ENCODE measurements at places on chromosomes 4 and X. TPM values are rescaled to one million over a fixed set of nuclear protein-coding genes. Genes with fewer than 3 reads are reported as not detected.

DNA sequence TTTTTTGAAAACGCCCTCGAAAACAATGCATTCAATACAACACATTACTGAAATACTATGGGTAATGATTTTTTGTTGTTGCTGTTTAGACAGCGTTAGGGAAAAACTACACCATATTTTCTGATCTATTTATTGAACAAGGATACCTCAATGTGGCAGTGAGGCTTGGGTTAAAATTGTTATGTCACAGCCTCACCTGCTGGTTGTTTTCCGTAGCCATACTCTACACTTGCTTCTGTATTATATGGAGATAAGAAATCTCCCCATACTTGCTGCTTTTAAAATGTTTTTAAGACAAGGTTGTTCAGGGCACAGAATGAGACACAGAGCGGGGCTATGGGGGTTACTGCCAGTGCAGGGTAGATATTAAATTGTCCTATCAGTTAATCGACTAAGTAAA is 221.6 kb upstream of the FTHL17 start:
- H3K4me1 ChIP-seq: no peaks in the 10 kb centered on the region
- no peak for DNase-seq
- H3K27me3 ChIP-seq: no peaks in the 10 kb centered on the region
- no peaks in the 10 kb centered on the region for H3K36me3 ChIP-seq
- H3K27ac ChIP-seq: no peak overlapping the region
- no peak overlapping the region for H3K4me3 ChIP-seq

DNA sequence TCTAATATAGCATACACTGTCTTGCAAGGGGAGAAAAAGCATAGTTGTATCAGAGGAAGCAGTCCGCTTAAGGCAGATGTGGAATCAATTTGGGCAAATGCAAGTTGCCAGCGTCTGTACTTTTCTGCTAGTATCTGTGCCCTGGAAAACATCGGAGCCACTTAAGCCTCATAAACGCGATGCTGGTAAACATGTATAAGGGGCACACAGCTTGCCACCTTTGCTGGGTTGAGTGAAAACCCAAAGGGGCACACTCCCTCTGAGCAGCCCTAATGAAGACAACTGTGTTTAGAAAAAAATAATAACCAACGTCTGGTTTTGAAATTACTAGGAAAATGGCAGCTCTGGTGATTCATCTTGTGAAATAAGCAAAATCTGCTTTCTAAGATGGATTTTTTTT is 24.3 kb downstream of the SMIM20 start:
- no peaks in the 10 kb centered on the region for H3K27me3 ChIP-seq
- H3K27ac ChIP-seq: no peak overlapping the region
- no peaks in the 10 kb centered on the region for H3K36me3 ChIP-seq
- H3K4me1 ChIP-seq: no peaks in the 10 kb centered on the region

GRCh38 chr4:84855774-84856173 is 110.7 kb downstream of the WDFY3 start:
- H3K4me3 ChIP-seq: no peak overlapping the region
- H3K36me3 ChIP-seq: peaks cover 17% of the 10 kb centered on the region
- no peaks in the 10 kb centered on the region for H3K27me3 ChIP-seq
- no peak for DNase-seq
- H3K4me1 ChIP-seq: no peaks in the 10 kb centered on the region
- no peak overlapping the region for H3K27ac ChIP-seq

DNA sequence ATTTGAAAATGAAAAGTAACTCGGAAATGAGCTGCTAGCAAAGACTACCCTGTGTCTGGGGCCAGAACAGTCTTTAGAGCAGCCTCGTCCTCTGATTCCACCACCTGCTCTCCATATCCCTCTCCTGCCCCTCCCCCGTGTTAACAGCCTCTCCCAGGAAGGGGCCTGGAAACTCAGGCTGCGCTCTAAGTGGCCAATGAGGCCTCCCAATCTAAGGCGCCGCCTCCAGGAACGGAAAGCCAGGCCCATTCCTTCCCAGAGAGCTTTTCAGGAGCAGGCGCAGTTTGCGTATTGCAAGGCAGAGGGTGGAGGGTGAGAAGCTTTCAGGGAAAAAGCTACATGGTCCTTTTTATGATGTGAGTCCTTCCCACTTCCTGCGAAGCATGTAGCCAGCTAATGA is 31.2 kb downstream of the RS1 start:
- no peak overlapping the region for H3K27ac ChIP-seq
- DNase-seq: no peak
- no peaks in the 10 kb centered on the region for H3K27me3 ChIP-seq
- H3K36me3 ChIP-seq: no peaks in the 10 kb centered on the region
- H3K4me3 ChIP-seq: no peak overlapping the region

- peaks cover 86% of the 10 kb centered on the region for H3K4me1 ChIP-seq
- no peak overlapping the region for H3K4me3 ChIP-seq
- H3K27ac ChIP-seq: peak overlapping the region; percentile 26
- peaks cover 11% of the 10 kb centered on the region for H3K36me3 ChIP-seq
- H3K27me3 ChIP-seq: no peaks in the 10 kb centered on the region
These were observed 5.9 kb downstream of the ADD1 start for GRCh38 chr4:2849267-2850152.

GRCh38 chr4:146957237-146957636 is 11.6 kb upstream of the TTC29 start:
- no peak overlapping the region for H3K4me3 ChIP-seq
- no peaks in the 10 kb centered on the region for H3K4me1 ChIP-seq
- H3K27ac ChIP-seq: no peak overlapping the region
- no peaks in the 10 kb centered on the region for H3K36me3 ChIP-seq
- no peak for DNase-seq

DNA sequence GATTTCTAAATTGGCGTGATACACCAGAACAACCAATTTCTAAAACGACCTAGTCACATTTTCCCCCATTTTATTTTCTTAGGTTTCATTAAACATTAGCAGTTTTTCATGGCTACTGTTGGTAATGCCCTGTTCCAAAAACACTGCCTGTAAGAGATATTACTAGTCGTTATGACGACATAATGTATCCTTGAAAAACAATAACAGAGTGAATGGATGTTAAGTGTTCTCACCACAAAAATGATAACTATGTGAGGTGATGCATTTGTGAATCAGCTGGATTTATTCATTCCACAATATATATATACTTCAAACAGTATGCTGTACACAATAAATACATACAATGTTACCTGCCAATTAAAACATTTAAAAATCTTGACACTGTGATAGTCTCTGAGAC is 1147.6 kb upstream of the PCDH10 start:
- no peak overlapping the region for H3K27ac ChIP-seq
- no peak for DNase-seq
- no peaks in the 10 kb centered on the region for H3K36me3 ChIP-seq
- no peaks in the 10 kb centered on the region for H3K27me3 ChIP-seq
- H3K4me1 ChIP-seq: no peaks in the 10 kb centered on the region

- H3K4me1 ChIP-seq: no peaks in the 10 kb centered on the region
- no peak overlapping the region for H3K4me3 ChIP-seq
- no peaks in the 10 kb centered on the region for H3K27me3 ChIP-seq
- DNase-seq: no peak
- H3K27ac ChIP-seq: no peak overlapping the region
These were observed 130.1 kb upstream of the TECRL start for GRCh38 chr4:64539234-64539849.

DNA sequence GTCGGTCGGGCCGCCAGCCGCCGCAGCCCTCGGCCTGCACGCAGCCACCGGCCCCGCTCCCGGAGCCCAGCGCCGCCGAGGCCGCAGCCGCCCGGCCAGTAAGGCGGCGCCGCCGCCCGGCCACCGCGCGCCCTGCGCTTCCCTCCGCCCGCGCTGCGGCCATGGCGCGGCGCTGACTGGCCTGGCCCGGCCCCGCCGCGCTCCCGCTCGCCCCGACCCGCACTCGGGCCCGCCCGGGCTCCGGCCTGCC is 213 bp downstream of the NFKB1 start:
- DNase-seq: no peak
- peak overlapping the region; percentile 98 for H3K27ac ChIP-seq
- H3K4me1 ChIP-seq: peaks cover 45% of the 10 kb centered on the region
- no peaks in the 10 kb centered on the region for H3K27me3 ChIP-seq

DNA sequence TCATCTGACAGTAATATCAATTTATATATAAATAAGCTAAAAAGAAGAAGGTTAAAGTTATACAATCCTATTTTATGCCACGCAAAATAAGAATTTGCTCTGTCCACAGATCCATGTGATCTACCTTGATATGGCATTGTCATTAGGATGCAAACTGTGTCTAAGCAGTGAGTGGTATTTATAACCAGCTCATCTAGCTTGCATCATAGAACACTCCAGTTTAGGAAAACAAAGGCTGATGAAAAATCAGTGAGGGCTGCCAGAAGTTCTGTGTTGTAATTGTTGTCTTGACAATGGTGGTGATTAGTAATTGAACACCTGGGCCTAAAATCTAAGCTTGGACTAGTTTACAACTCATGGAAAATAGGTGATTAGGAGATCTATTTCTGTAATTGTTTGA is 111.0 kb downstream of the CPE start:
- H3K4me1 ChIP-seq: no peaks in the 10 kb centered on the region
- no peak for DNase-seq
- no peaks in the 10 kb centered on the region for H3K36me3 ChIP-seq
- no peak overlapping the region for H3K27ac ChIP-seq
- H3K4me3 ChIP-seq: no peak overlapping the region

GRCh38 chr4:9893329-9894108 is 112.1 kb downstream of the DRD5 start:
- no peaks in the 10 kb centered on the region for H3K4me1 ChIP-seq
- H3K36me3 ChIP-seq: no peaks in the 10 kb centered on the region

- no peak overlapping the region for H3K27ac ChIP-seq
- no peak overlapping the region for H3K4me3 ChIP-seq
- DNase-seq: no peak
These were observed 322.3 kb downstream of the DHX15 start for GRCh38 chr4:24262084-24262483.

DNA sequence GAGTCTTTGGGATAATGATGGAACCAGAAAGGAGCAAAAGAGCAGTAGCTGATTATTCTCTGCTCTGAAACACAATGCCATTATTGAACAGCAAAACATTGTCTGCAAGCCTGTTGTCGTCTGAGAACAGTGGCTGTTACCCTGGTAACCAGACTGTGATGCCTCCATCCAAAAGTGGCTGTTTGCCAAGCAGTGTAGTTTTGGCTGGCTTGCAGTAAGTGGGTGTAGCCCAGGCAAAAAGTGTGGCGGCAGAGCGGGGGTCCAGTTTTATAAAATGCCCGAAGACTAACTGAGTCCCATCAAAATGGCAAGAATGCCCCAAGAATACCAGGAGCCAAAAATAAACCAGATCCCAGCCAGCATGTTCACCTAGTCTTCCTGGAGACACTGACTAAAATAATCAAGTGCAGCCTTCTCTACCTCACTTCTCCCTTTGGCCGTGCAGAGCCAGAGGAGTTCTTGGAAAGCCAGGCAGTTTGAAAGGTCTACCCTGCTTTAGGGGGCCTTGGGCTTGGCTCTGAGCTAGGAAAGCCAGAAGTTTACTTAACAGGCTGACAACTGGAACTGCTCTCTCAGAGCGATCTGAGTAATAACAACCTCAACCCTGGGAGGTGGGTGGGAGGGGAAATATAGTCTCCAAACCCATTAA is 2.6 kb downstream of the PLP1 start:
- no peak for DNase-seq
- no peaks in the 10 kb centered on the region for H3K4me1 ChIP-seq

- H3K27ac ChIP-seq: no peak overlapping the region
- H3K36me3 ChIP-seq: no peaks in the 10 kb centered on the region
- DNase-seq: no peak
- no peaks in the 10 kb centered on the region for H3K4me1 ChIP-seq
- no peak overlapping the region for H3K4me3 ChIP-seq
- H3K27me3 ChIP-seq: no peaks in the 10 kb centered on the region
These were observed 91.8 kb upstream of the ATXN3L start for GRCh38 chrX:13411496-13412207.

- no peaks in the 10 kb centered on the region for H3K36me3 ChIP-seq
- H3K27me3 ChIP-seq: peaks cover 4% of the 10 kb centered on the region
- DNase-seq: no peak
These were observed 381.2 kb downstream of the RAPGEF2 start for GRCh38 chr4:159483782-159484741.

- H3K27me3 ChIP-seq: no peaks in the 10 kb centered on the region
- peak within 1 kb of the TSS; percentile 77 for H3K4me3 ChIP-seq
- peak within 1 kb of the TSS; percentile 60 for H3K27ac ChIP-seq
- DNase-seq: peak; percentile 93
These were observed at the start of gene PKD2 for GRCh38 chr4:88007304-88008121. PKD2 (plus strand) TSS chr4:88007635; CDS start chr4:88007734, 99 bp downstream.

- no peaks in the 10 kb centered on the region for H3K36me3 ChIP-seq
- no peaks in the 10 kb centered on the region for H3K4me1 ChIP-seq
- H3K27me3 ChIP-seq: no peaks in the 10 kb centered on the region
- H3K4me3 ChIP-seq: no peak overlapping the region
- no peak for DNase-seq
- no peak overlapping the region for H3K27ac ChIP-seq
These were observed 152.7 kb downstream of the TEX11 start for GRCh38 chrX:70755850-70756249.

DNA sequence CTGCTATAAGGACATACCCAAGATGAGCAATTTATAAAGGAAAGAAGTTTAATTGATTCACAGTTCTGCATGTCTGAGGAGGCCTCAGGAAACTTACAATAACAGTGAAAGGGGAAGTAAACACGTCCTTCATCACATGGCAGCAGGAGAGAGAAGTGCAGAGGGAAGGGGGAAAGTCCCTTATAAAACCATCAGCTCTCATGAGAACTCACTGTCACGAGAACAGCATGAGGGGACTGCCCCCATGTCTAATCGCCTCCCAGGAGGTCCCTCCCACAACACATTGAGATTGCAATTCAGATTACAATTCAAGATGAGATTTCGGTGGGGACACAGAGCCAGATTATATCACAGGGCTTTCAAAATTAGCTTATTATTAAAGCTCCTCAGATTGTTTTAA is 209.5 kb upstream of the PPP3CA start:
- no peaks in the 10 kb centered on the region for H3K36me3 ChIP-seq
- no peak overlapping the region for H3K4me3 ChIP-seq
- H3K4me1 ChIP-seq: no peaks in the 10 kb centered on the region
- no peak overlapping the region for H3K27ac ChIP-seq
- no peak for DNase-seq

DNA sequence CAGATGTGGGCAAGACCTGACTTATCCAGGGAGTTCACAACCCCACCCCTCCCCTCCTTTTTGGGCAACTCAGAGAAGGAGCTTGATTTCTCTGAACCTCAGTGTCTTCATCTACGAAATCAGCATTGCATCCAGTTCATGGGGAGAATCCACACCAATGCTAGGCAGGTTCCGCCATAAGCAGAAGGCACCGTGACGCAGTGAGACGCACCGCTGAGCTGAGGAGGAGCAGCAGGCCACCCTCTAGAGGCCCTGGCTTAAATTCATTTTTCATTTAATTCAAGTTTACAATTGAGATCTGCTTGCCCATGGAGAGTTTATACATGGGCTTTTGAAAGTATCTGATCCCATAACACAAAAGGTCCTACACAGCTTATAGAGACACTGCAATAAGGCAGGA is 55.7 kb downstream of the CPZ start:
- no peak overlapping the region for H3K27ac ChIP-seq
- H3K36me3 ChIP-seq: no peaks in the 10 kb centered on the region
- H3K4me3 ChIP-seq: no peak overlapping the region
- peaks cover 6% of the 10 kb centered on the region for H3K27me3 ChIP-seq
- DNase-seq: no peak
- no peaks in the 10 kb centered on the region for H3K4me1 ChIP-seq

GRCh38 chrX:1894026-1894294 is 279.1 kb downstream of the ASMT start:
- no peaks in the 10 kb centered on the region for H3K36me3 ChIP-seq
- H3K4me3 ChIP-seq: no peak overlapping the region
- DNase-seq: no peak
- H3K27me3 ChIP-seq: no peaks in the 10 kb centered on the region

MED28 gene
- 50.0 TPM for total RNA-seq

ABLIM2 gene
- 12.7 TPM for total RNA-seq

PPP4R3C gene
- total RNA-seq: not detected

TRIM75 gene
- total RNA-seq: not detected

NUDT10 gene
- total RNA-seq: not detected

TMEM271 gene
- not detected for total RNA-seq

TLR2 gene
- 94.0 TPM for total RNA-seq

NEUROG2 gene
- not detected for total RNA-seq

DGKQ gene
- 19.1 TPM for total RNA-seq
